ENCODE measurements at places on chromosomes 3 and 15.

- DNase-seq, result no peak
These were observed 85.0 kb downstream of the OSBPL10 start for GRCh38 chr3:31896026-31896425.

- no peak for DNase-seq
These were observed 17.5 kb downstream of the CIDEC start for GRCh38 chr3:9862391-9863057.

- DNase-seq, result no peak
These were observed 1383.6 kb downstream of the ZPLD1 start for GRCh38 chr3:103818398-103818797.

- no peak for DNase-seq
These were observed 52.4 kb upstream of the BLM start for GRCh38 chr15:90664650-90665287.

DNA sequence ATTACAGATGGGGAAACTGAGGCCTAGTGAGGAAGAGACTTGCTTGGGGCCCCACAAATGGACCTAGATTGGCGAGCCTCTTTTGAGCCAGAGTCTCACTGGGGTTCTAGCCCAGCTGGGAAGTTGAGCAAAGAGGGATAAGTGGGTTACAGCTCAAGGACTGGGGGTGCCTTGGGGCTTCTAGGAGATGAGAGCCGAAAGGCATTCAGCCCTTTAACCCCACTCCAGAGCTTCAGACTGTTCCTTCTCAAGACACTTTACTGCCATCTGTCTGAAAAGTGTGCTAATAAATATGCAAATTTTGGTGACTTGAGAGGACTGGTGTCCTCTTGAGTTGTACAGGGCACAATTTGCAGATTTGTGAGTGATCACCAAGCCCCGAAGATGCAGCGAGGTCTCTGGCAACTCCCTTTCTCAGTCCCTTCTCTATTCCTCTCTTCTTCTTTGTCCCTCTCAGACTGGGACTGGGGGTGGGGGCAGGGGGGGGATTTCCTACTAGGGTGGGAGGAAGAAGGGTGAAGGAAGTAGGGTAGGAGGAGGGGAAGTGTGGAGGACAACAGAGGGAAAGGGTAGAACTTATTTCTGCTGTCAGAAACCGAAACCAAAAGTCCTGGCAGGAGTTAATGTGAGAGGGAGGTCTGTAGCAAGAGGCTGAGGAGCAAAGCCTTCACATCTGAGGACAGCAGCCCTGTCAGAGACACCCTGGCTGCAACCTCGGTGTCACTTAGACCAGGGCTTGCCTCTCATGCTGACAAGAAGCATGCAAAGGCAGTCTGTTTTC lies 16.2 kb upstream of the ANKDD1A start:
- DNase-seq, result no peak

DNA sequence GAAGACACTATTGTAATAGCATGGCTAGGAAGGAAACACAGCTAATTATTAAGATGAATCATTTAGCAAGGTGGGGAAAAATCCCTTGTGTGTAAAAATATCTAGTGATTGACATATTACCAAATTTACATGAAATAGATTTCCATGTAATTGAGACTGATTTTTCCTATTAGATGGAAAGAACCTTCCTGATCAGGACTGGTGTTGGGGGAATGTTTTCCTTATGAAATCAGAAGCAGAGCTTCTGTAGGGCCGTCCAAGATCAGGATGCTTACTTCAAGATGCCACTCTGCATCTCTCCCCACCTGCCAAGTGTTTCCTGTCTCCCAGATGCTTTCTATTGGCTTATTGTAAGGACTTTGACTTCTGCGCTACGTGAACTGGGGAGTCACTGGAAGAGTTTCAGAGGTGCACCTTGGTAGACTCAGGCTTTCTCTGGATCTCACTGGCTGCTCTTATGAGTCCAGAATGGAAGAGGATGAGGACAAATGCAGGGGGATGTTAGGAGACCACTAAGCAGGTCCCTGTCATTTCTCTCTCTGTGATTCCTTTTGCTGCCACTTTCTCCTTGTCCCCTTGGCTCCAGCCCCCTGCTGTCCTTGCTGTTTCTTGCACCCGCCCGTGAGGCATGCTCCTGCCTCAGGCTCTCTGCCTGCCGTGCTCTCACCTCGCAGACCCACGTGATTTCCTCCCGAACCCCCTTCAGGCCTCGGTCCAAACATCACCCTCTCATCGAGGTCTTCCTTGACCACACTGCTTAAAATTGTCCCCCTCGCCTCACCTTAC lies 30.1 kb downstream of the BTD start:
- no peak for DNase-seq

DNA sequence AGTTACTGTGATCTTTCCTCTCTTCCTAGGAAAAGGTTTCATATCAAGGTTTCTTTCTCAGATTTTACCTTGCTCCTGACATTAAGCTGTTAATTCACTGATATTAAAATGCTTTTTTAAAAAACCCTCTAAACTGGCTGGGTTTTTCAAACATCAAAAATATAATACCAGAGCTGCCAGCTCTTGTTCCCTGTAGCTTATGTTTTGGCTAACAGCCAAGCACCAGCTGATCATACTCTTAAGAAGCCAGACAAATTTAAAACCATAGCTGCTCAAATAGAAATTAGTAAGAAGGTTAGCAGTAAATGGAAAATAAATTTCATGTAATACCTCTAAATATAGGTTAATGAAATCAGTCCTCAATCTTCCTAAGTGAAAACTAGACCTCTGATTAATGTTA lies 657.5 kb downstream of the GRM7 start:
- no peak for DNase-seq

- DNase-seq, result no peak
These were observed 293.8 kb downstream of the PTPRG start for GRCh38 chr3:61855211-61855610.

- no peak for DNase-seq
These were observed 49.5 kb upstream of the HACD2 start for GRCh38 chr3:123634149-123635051.

DNA sequence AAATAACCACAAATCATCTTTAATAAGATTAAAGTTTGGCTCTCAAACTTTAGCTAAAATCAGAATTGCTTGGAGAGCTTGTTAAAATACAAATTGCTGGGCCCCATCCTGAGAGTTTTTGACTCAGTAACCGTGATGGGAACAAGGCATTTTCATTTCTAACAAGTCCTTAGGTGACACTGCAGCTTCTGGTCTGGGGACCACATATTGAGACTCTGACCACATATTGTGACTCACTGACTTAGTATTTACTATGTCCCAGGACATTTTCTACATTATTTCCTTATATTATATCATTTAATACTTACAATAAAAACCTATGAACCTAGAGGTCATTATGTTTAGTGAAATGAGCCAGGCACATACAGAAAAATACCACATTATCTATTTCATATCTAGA lies 164.5 kb downstream of the ZMAT3 start:
- DNase-seq, result no peak

GRCh38 chr15:99137877-99138276 lies 33.0 kb downstream of the SYNM start:
- DNase-seq, result no peak

DNA sequence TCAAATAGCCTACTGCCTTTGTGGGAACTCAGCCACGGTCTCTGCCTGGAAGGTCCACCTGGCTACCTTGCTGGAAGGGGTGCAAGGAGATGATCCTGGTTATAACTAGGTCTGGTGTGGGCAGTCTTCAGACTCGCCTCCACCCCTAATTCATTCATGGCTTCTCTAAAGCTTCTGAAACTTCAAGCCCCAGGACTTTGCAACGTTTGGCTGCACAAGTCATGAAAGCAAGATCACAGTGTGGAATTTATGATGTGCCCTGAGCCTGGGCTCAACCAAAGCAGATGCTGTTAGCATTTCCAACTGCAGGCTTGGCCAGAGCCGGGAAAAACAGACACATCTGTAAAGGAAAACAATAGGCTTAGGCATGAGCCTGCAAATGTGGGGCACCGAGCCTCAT lies 200.4 kb upstream of the WNT5A start:
- no peak for DNase-seq

GRCh38 chr3:24476871-24477656 lies 17.6 kb downstream of the THRB start:
- no peak for DNase-seq

DNA sequence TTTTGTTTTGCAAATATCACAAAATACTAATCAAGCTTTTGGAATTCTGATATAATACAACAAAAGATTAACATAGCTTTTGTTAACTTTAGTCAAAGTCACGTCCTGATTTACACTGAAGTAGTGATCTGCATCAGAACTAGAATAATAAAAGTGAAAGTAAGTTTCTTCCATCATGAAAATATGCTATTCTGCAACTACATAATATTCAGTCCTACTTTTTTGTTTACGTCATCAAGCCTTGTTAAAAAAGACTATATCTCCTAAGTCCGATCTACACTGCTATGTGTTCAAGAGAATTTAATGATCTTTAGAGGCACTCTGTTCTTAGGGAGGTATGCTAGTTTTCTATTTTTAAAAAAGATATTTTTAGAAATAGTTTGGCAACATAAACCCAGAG lies 330.1 kb downstream of the ARPP21 start:
- no peak for DNase-seq

- peak; percentile 46 for DNase-seq
These were observed 421.3 kb downstream of the PYDC2 start for GRCh38 chr3:191882289-191882688.

All from urothelium cell line (cell line).